Hindlimb muscle (tissue), 1 donor: ENCODE measurements at places on chromosomes 16 and 17.
A peak's percentile ranks its signal among the peaks of the same experiment; 100 is the strongest.

DNA sequence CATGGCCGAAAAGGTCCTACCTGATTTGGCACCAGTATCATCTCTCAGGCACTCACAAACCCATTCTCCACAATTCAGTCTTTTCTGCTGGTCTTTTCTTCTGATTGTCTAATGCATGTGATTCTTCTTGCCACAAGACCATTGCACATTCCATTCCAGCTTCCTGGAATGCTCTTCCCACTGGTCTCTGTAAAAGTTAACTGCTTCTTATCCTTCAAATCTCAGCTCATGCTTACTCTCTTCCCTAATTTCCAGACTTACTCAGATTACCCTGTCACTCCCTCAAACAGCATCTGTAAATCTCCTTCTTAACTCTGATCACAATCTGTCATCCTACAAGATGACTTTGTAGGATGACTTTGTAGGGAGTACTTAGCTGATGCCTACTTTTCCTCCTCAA, 320.2 kb downstream of the MAP2K6 start:
- DNase-seq, result no peak

- DNase-seq, result no peak
These were observed 3.1 kb downstream of the ZDHHC7 start for GRCh38 chr16:85008271-85008670.

DNA sequence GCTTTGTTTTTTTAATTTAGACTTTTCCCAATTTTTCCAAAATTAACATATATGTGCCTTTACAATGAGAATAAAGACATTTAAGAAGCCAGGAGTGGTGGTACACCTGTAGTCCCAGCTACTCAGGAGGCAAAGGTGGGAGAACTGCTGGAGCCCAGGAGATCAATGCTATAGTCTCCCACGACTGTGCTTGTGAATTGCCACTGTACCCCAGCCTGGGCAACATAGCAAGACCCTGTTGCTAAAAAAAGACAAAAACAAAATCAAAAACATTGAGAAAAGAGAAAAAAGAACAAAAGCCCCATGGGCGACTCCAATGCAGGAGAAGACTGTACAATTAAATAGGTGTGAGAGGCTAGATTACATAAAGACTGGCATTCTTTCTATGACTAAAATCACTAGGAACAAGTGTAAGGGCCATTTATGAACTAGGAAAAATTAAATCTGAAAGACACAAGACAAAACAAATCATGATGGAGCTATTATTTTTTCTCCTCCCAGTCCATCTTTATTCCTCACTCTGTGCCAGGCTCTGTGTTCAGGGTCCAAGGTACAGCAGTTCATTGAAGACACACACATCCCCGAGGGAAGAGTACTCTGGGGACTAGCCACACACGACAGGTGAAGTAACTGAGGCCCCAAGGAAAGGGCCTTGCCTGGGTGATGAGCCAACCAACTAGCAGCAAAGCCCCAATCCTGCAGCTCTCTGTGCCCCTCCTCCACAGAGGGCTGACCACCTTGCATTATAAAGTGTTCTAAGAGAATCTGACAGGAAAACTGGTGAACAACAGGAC, 79.8 kb downstream of the CREBBP start:
- DNase-seq, result no peak

- peak; percentile 92 for DNase-seq
These were observed 23.0 kb downstream of the RARA start for GRCh38 chr17:40331743-40332641.

GRCh38 chr16:48374255-48374654, 11.0 kb downstream of the SIAH1 start:
- DNase-seq, result no peak

GRCh38 chr16:22659933-22660332, 149.2 kb downstream of the NPIPB5 start:
- no peak for DNase-seq

GRCh38 chr17:8818654-8819330, 19.6 kb upstream of the MFSD6L start:
- no peak for DNase-seq

GRCh38 chr16:50202926-50203624, 50.0 kb downstream of the TENT4B start:
- peak; percentile 67 for DNase-seq

DNA sequence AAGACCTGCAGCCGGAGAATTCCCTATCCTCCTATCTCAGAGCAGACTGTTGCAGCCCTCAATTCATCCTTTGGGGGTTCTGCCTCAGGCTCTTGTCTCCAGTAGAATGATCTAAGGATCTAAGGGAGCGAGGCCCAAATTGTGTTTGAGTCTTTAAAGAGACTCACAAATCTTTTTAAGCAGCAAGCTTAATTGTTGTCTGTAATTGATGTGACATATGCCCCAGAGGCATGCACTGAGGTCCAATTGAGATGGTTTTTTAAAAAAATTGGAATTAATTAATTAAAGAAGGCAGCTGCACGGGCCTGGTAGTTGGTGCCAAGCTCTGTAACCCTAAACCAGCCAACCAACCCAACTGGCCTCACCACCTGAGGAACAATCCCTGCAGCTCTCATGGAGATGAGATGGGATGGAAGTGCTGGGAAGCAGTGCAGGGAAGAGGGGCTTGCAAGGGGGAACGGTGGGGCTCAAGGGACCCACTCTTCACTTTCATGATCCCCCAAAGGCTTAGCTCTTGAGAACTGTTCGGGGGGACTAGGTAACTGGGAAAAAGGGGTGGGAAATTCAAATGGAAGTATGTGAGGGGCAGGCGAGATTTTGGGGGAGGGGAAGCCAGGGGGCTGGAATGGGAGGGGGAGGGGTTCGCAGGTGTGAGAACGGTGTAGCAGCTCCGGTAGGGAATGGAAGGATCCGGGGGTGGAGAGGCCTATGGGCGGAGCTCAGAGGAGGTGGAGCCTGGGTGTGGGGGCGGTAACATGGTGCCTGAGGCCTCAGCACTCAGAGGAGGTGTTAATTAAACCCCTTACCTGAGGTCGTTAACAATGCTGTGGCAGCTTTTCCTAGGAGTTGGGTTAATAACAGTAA, 9.2 kb upstream of the ZNF652 start:
- no peak for DNase-seq

DNA sequence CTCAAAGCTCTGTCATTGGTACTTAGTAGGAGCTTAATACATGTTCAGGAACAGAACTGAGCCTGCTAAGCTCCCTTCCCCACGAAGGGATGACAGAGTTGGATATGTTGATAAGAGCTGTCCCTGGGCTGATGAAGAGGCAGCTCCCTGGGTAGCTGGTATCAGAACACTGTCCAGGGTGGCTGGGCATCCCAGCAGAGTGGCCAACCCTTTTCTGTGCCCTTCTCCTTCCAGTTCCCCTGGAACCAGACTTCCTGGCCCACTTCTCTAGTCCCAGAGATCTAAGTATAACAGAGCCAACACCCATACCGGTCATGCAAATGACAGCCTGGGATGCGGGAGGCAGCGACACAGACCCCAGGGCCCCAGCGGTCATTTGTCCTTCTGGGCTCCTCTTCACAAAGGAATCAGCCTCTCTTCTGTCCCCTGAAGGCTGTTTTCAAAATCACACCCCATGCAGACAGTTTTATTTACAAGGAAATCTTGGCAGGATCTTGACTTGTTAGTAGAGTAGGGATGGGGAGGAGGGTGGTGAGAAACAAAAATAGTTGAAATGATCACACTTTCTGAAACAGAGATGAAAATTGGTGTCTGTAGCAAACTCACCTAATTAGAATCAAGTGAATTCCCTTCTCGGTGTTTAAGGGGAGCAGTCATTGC, 1.4 kb upstream of the RHBDL3 start:
- no peak for DNase-seq

DNA sequence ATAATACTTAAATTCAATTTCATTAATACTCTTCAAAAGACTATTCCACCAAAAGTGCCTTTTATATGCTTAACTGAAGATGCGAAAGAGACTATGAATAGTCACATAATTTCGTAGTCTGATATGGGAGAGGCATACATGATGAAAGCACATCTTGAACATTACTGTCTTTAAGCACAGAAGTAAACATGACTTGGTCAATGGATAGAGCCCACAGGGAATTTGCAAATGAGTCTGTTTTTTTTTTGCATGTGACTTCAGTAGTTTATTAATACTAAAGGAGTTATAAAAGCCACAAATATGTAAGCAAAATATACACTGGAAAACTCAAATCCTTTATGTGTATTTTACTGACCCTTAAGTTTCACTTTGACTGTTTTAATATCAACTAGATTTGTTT, 15.9 kb downstream of the ADPRM start:
- no peak for DNase-seq

GRCh38 chr16:8905168-8905762, 23.1 kb downstream of the LITAFD start:
- DNase-seq, result no peak

GRCh38 chr16:68274441-68274840, 10.1 kb downstream of the SLC7A6 start:
- DNase-seq, result no peak

DNA sequence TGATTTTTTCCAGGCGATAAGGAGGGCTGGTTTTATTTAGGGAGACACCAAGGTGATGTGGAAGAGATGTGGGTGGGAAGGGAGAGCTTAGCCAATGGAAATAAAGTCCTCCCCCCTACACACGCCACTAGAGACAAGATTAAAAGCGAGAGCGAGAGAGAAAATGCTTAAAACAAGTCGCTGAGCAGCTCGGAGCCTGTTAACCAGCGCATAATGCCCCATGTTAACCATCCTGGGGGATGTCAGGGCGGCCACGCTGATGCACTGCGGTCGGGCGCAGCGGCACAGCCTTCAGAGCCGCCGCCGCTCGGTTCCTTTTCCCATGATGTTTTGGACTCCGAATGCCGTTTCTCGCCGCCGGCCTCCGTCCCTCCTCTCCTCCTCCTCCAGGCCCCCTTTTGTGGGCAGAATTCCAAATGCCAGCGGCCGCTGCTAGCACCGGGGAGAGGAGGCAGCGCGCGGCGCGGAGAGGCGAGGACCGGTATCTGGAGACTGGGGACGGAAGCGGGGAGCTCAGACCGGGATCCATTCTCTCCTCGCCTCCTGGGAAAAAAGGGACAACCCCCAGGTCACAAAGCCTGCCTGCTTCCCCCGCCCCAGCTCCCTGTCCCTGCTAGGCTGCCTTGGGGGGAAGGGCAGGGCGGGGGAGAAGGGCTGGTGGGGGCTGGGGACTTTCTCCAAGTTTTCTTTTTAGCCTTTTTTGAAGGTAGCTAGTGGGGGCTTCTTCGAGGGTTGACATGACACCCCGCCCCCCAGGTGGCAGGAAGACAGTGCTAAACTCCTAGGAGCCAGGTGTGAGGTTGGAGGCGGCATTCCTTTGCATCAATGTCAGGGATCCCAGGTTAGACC, 98.1 kb upstream of the CCL2 start:
- no peak for DNase-seq

DNA sequence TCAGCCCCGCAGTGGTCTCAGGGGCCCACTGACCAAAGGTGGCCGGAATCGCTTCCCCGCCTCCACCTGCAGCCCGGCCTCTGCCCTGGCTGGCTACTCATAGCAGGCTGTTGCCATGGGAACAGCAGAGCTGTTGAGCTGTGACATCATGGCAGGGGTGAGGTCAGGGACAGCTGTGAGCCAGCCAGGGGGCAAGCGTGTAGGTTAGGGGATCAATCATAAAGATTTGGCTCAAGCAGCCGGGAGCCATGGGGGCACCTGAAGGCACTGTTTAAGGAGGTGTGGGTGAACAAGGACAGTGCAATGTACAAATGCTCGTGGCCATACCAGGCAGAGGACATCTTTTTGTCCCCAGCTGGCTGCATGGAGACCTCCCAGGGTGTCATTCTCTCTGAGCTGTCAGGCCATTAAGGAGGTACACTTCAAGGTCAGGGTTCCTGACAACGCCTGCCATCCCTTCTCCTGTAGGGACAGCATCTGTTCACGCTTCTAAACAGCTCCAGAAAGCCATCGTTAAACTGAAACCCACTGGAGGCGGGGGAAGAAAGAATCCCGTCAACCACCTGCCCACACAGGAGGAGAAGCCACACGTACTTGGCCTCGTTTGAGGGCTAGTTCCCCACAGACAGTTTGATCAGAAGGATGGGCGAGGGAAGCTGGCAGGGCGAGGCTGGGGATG, at the start of gene CEP295NL:
CEP295NL (minus strand) TSS at position 101 of the 679 bp plus-strand sequence. CDS start 1,373 bp downstream, outside the sequence.
- DNase-seq, result no peak

- DNase-seq, result peak; percentile 53
These were observed at the start of gene CHD3 for GRCh38 chr17:7888184-7888920. CHD3 (plus strand) TSS chr17:7888789; CDS start chr17:7889001, 212 bp downstream.

GRCh38 chr17:80824549-80825470, 166.8 kb upstream of the CHMP6 start:
- DNase-seq, result no peak

DNA sequence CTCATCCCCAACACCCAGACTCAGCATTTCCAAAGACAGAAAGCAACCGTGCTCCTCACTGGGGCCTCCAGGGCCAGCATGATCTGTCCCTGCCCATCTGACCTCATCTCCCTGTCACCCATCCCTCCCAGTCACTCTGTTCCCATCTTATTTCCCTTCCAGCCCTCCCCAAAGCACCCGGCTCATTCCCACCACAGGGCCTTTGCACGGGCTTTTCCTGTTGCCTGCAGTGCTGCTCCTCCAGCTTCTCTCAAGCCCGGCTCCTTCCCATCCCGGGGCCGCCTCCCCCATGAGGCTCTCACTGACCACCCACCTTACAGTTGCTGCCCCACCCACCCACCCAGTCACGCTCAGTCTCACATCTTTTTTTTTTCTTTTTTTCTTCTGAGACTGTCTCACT, 54.8 kb downstream of the RMI2 start:
- DNase-seq, result no peak

DNA sequence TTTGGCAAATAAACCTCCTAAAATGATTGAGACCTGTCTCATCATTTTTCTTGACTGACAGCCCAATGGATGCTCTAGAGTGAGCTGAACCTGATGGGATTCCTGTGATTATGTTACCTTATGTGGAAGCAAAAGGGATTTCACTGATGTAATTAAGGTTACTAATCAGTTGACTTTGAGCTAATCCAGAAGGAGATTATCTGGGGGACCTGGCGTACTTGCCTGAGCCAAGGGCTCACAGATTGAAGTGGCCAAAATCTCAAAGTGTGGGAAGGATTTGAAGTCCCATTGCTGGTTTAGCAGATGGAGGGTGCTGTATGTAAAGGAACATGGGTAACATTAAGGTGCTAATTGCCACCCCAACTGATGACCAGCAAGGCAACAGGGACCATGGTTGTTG, 214.0 kb downstream of the CPPED1 start:
- no peak for DNase-seq

- DNase-seq, result peak; percentile 48
These were observed 621.0 kb downstream of the WWOX start for GRCh38 chr16:78720416-78720815.

DNA sequence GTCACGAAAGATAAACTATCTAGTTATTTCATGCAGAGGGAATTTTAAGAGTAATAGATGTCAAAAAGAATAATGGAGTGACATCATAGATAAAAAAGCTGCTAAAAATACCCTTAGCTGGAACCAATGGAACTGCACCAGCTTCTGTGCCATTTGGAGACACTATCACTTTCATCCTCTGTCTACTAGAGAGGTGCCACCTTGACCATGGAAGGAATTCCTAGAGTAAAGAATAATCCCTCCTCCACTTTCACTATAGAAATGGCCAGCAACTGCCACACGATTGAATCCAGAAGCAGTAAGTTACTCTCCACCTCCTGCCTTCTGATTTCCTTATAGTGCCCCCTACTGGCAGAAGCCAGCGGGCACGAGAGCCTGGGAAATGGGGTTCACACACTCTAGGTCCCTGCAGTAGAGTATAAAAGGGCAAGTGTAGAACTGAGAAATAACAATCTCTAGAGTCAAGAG, 2.8 kb upstream of the ALDH3A2 start:
- DNase-seq, result peak; percentile 6
